ENCODE measurements at places on chromosomes 6 and 20.

DNA sequence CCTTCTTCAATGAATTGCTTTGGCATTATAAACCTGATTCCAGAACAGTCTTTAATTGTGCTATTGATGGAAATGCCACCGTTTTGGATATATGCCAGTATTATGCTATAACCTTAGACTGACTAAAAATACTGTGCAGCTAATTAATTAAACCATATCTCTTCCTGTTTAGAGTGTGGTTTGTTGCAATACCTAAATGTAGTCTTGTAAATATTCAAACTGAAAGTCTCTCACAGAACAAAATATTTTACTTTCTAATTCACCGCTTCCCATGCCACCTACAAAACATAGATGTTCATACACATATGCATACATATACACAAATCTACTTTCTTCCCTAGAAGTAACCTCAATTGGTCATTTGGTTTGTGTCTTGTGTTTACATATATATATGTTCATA is 126.6 kb downstream of the SIM1 start:
- DNase-seq, result no peak

DNA sequence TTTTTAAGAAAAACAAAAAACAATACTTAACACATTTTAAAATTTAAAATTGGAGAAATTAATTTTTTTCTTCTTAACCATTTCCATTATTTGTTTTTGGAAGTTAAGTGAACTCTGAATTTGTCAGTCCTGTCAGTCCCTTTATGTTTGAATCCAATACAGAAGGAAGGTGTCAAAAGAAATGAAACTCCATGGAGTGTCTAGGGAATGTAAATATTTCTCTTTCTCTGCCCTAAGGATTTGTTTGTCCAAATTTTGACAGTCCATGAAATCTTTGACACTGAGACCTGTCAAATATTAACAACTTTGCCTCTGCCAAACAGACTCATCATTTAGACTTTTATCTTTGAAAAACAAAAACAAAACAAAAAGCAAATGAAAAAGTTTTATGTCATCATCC is 166.4 kb downstream of the EPHA7 start:
- no peak for DNase-seq

- DNase-seq, result no peak
Measured at GRCh38 chr20:44398335-44398734, 42.8 kb downstream of the HNF4A start.

GRCh38 chr6:113120224-113120581 is 736.9 kb upstream of the MARCKS start:
- no peak for DNase-seq

- no peak for DNase-seq
Measured at GRCh38 chr6:31115941-31116560, 1.5 kb downstream of the PSORS1C1 start.

DNA sequence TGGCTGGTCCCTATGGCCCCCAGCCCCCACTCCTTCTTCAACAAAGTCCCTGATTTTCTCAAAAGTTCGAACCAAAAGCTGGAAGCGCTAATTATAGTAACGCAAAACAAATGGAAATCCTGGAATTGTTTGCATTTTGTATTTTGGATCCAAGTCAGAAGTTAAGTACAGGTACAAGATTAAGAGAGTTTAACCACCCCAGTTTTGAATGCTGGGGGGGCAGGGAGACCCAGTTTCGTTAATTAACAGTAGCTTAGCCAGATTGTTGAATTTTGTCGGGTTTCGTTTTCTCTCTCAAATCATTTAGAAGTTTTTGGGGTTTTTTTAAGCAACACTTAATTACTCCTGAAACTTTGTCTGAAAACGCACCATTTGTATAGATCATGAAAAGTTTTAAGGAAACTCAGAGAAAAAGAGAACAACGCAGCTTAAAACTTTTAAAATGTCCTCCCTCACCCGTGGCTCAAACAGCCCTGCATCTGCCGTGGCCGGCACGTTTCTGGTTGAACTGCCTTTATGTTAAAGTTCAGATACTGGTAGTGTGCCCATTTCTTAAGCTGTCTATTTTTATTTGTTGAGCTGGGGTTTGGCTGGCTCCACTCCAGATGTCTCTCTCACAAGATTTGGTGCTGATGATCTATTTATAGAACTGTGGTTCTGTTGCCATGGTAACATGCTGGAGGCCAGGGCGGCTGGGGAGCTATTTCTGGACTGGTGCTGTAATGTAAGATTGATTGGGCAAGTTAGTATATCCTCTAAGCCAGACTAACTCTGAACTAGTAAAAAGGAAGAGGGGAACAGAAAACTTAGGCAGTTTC is 55.0 kb downstream of the GNAS start:
- peak; percentile 87 for DNase-seq

DNA sequence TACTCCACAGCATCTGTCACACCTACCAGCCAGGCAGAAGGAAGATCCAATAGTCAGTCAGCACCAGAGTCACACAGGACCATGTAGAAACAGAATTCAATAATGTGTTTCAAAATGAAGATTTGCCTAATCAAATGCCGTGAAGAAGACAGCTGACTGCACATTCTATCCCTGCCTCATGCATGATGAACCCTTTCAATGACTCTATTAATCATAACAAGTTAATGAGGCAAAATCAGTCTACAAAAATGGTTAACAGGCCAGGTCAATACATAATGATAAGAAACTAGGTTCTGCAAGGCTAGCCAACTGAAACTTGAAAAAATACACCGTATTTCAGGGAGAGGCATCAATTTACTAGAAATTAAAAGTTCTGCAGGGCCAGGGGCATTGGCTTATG is 6.7 kb upstream of the PNRC1 start:
- no peak for DNase-seq

DNA sequence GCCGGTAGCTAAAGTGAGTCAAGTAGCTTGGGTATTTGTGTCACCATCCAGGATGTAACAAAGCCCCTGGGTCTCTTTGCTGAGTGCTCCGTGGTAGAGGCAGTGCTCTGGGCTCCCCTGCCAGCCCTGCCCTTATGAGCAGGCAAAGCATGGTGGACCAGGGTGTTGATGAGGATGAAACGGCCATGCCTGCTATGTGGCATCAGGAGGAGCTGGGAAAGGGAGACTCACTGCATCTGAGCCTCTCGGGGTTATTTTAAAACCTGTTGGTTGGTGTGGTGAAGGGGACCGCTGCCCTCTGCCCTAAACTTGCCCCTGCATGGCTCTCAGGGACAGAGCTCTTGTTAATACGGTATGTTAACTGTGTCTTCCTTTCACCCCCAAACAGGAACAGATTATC is 143.1 kb downstream of the DTNBP1 start:
- DNase-seq, result no peak

- no peak for DNase-seq
Measured at GRCh38 chr20:47785854-47786764, 828 bp upstream of the SULF2 start.

DNA sequence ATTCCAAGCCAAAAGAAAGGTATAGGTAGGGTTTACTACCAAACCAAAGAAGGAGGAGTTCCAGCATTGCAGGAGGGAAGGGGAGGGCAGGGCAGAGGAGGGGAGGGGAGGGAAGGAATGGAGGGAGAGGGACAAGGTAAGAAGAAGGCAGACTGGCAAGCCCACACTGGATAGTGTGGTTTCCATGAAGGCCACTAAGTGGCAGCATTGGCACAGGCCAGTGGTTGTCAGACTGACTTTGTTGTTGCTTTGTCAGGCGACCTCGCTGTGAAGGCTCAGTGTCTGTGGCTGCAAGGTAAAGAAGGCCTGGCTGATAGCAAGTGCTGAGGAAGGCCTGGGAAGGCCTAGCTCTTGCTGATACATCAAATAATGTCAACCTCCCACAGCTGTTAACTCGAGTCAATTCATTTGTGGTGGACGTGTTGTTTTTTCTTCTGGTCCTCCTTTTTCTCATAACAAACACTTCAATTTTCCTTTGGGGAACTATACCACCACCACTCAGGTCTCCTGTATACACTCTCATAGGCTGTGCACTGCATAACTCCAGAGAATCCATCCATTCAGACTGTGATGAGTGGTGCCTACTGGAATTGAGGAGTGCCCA is 7.7 kb upstream of the ZNF334 start:
- peak; percentile 64 for DNase-seq

DNA sequence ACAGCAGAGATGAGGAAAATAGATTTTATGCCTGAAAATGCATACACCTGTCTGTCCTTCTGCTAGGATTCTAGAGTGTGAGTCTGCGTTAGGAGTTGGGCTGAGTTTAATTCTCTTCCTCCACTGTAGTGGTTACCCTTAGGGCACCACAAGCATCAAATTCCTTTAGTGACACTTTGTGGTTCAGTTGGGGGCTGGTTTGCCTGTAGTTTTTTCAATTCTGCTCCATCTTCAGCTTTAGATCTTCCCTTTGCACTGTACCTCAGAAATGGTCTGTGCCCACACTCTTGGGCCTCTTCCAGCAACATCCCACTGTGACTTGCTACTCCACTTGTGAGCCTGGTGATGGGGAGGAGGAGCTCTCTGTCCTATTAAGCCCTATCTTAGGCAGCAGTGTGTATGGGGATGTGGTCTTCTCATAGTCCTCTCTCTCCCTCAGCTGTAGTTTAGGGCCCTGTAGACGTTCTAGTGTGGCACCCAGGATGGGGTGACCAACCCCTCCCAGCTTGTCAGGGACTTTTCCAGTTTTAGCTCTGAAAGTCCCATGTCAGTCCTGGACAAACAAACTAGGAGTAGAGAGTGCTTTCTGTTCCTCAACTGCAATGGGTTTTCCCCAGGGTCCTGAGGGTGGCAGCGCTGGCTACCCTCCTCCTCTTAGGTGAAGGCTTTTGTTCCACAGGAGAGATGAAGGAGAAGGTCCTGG is 19.7 kb upstream of the OGFRL1 start:
- no peak for DNase-seq

DNA sequence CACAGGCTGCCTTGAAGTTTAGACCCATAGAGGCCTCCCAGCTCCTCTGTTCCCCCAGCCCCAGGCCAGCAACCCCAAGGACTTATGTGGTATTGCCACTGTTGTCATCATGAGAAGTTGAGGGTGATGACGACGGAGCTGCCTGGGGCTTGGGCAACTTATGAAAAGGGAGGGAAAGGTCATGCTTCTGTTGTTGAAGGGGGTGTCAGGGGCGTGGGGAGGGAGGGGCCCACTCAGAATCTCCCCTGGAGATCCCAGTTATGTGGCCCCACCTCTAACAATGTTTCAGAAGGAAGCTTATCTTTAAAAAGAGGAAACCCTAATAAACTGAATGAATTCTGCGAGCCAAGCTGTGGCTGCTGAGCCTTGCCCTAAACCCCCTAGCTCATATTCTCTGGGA is 4.2 kb downstream of the ADTRP start:
- no peak for DNase-seq

- DNase-seq, result peak; percentile 62
Measured at GRCh38 chr6:3039384-3039783, 28.9 kb upstream of the RIPK1 start.

DNA sequence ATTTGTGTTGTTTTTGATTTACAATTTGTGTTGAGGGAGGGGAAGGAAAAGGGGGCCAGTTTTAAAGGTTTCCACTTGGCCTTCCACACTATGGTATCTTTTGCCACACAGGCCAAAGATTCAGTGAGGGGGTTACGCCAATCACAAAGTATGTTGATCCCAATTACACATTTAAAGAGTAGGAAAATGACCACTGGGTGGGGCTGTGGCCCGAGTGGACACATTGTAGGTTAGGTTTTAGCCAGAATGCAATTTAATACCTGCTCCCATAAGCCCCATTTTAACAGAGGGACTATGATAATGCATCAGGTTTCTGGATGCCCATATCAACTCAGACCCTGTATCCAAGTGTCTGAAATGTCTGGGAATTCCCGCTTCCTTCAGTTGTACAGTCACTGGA is 15.6 kb downstream of the VGLL2 start:
- peak; percentile 8 for DNase-seq

GRCh38 chr20:32544893-32545840 is 40.0 kb downstream of the NOL4L start:
- no peak for DNase-seq

DNA sequence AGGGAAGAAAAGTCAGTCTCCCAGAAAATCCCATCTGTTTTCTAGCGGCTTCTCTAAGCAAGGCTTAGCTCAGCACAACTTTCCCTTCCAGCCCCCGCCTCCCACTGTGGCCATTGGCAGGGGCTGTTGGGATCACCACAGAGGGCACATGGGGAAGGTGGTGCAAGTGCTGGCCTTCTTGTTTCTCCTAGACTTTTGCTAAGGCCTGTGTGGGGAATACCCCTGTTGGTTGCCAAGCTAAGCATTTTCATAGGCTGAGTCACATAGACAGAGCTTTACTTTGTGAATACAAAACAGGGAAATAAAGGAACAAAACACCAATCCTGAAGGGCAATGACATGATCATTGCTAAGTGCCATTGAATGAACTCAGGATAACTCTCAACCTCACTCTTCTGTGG is 32.4 kb upstream of the TIAM2 start:
- no peak for DNase-seq

- DNase-seq, result peak; percentile 86
Measured at GRCh38 chr6:81806793-81807565, 54.5 kb upstream of the TENT5A start.

GRCh38 chr20:13545790-13546189 is 92.9 kb downstream of the TASP1 start:
- DNase-seq, result no peak

DNA sequence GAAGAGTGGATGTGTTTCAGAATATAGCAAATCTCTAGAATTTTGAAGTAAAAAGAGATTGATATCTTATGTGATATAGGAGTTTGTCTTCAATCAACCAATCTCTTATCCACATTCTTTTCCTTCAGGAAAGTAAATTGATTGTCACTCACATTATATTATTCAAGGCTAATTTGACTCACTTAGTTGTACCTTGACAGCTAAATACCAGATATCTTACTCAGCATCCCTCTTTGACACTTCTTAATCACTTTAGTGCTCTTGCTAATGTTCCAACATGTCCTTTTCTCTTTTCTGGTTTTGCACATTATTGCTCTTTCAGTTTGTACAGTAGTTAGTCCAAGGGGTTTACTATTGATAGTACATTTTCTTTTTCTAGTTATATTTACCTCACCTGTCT is 286.9 kb upstream of the PTCHD4 start:
- DNase-seq, result no peak

- DNase-seq, result no peak
Measured at GRCh38 chr20:59678288-59678687, 73.9 kb downstream of the PHACTR3 start.

DNA sequence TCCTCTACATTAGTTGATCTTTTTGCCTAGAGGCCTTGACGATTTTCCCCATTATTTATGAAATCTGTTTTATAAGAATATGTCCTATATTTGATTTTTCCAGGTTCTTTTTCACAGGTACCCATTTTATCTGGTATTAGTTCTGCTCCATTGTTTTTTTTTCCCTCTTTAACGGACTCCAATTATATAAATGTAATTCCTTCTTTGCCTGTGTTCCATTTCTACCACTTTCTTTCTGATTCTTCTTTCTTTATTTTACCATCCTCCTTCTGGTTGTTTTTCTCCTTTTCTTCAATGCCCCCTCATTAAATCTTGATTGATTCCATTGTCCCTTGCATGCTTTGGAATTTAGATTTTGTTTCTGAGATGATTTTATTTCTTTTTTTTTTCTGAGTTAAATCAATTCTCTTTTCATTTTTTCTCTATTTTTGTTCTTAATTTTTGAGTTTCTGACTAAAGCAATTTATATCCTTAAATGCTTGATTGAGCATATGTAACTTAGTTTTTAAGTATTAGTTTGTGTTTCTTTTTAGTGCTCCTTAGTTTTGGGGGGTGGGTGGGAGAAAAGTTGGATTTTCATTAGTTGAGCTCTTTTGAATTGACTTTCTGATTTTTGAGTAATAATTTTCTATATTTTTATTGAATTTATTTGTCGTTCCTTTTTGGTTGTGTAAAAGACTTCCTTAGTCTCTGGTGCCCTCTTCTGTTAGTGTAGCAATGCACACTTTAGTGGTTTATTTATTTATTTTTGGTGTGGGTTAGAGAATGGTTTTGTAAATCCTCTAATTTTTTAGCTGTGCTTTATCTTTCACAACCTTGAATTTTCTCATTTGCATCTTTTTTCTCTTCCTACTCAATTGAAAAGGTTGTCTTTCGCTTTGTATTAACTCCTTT is 140.8 kb downstream of the FARS2 start:
- DNase-seq, result no peak

All from SHP77 (cell line).